Esophagus squamous epithelium (tissue), 5 donors: ENCODE measurements at places on chromosomes 5 and 9.
A peak's percentile ranks its signal among the peaks of the same experiment; 100 is the strongest.

DNA sequence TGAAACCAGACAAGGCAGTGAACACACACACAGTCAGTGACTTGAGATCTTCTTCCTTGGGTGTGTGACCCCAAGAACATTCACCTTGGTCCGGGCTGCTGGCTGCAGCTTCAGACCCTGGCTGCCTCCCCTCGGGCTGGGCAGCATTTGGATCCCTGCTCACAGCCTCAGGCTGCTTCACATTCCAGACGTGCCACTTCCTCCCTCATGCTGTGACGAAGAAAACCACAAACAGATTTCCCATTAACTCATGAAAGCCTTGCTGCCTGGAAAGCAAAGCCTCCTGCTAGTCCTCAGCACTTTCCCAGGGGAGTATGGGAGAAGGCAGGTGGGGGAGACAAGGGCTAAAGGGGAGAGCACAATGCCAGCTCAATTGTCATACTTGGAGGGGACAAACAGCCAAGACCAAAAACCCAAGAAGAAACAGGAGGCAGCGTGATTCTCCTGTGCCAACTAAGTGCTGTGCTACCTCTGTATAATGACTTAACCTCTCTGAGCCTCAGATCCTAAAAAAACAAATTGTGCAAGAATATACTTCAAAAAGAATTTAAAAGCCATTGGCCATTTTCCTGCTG is 594.6 kb upstream of the BRINP1 start:
- no peak overlapping the region for H3K27ac ChIP-seq
- no peaks in the 10 kb centered on the region for H3K4me1 ChIP-seq
- no peaks in the 10 kb centered on the region for H3K36me3 ChIP-seq
- no peaks in the 10 kb centered on the region for H3K27me3 ChIP-seq
- no peak overlapping the region for H3K4me3 ChIP-seq

- no peaks in the 10 kb centered on the region for H3K27me3 ChIP-seq
- H3K4me1 ChIP-seq: no peaks in the 10 kb centered on the region
- DNase-seq: no peak
- no peak overlapping the region for H3K4me3 ChIP-seq
- H3K36me3 ChIP-seq: no peaks in the 10 kb centered on the region
- H3K27ac ChIP-seq: no peak overlapping the region
Measured at GRCh38 chr5:122172207-122172606, 42.9 kb downstream of the ZNF474 start.

DNA sequence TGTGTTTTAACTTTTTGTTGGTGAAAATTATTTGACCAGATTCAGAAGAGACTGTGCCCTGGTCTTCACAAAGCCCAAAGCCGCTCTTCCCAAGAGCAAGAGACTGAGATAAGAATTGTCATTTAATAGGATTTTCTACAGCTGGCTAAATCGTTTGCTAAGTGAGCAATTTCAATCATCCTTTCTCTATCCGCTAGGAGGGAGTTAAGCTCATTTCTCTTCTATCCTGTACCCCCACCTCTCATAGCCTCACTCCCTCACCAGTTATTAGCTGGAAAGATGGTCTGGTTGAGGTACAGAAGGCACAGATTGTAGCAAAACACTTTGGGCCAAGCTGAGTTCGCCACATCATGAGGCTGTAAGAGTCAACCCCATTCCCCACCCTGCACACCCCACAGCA is 43.0 kb upstream of the SIL1 start:
- no peaks in the 10 kb centered on the region for H3K27me3 ChIP-seq
- DNase-seq: no peak
- no peaks in the 10 kb centered on the region for H3K4me1 ChIP-seq
- H3K4me3 ChIP-seq: no peak overlapping the region
- H3K36me3 ChIP-seq: no peaks in the 10 kb centered on the region
- no peak overlapping the region for H3K27ac ChIP-seq

- DNase-seq: no peak
- no peak overlapping the region for H3K27ac ChIP-seq
- H3K4me1 ChIP-seq: peaks cover 4% of the 10 kb centered on the region
- no peak overlapping the region for H3K4me3 ChIP-seq
- H3K36me3 ChIP-seq: no peaks in the 10 kb centered on the region
Measured at GRCh38 chr9:106857811-106858470, 5.0 kb upstream of the ZNF462 start.

GRCh38 chr5:127061956-127062355 is 11.3 kb downstream of the C5orf63 start:
- H3K27me3 ChIP-seq: no peaks in the 10 kb centered on the region
- peaks cover 5% of the 10 kb centered on the region for H3K4me1 ChIP-seq
- DNase-seq: no peak

DNA sequence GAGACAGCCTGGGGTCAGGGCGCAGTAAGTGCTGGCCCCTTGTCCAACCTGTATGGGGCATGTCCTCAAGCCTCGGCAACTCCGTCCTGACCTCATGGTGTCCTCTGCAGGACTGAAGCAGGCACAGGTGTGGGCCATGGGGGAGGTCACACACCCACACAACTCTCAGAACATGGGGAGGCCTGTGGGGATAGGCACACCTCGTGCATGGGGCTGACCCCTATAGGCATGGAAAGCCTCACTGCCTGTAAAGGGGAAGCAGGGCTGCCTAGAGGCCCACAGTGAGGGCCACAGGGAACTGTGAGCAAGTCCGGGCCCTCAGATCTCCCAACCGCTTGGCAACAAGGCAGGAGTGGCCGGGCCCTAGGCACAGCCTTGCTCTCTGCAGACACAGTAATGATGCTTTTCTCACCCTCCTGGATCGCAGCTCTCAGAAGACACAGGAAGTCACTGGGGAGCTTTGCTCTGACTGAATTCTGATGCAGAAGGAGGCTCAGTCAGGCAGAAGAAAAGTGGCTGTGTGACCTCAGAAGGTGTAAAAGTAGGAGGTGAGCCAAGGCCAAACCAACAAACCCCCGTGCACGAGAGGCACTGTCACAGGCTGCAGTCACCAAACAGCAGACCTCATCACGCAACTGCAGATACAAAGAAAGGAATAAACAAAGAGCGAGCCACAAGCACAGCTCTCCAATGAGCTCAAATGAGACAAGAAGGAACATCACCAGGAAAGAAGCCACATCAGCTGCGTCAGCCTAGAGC is 5.4 kb downstream of the IPPK start:
- H3K4me3 ChIP-seq: no peak overlapping the region
- peaks cover 9% of the 10 kb centered on the region for H3K36me3 ChIP-seq
- H3K27ac ChIP-seq: peak overlapping the region; percentile 97
- peaks cover 33% of the 10 kb centered on the region for H3K4me1 ChIP-seq

- H3K36me3 ChIP-seq: no peaks in the 10 kb centered on the region
- H3K27me3 ChIP-seq: no peaks in the 10 kb centered on the region
- H3K4me1 ChIP-seq: no peaks in the 10 kb centered on the region
- H3K4me3 ChIP-seq: no peak overlapping the region
Measured at GRCh38 chr9:85515021-85515420, 226.7 kb downstream of the AGTPBP1 start.

DNA sequence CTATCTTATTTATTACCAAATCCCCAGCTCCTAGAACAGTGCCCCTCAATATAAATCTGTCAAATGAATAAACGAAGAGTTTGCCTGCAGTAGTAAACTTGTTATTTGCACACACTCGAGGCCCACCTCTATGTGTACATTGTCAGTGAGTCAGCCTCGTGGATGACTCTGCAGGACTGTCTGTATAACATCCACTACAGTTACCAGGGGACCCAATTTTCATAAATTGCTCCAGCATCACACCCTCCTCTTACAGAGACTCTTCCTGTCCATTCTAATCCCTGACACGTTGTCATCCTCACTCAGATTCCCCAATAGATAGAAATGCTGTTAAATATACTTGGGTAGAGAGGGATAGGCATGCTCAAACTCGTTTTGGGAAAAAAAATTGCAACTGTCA is 478.5 kb downstream of the RAB3C start:
- no peaks in the 10 kb centered on the region for H3K27me3 ChIP-seq
- H3K36me3 ChIP-seq: no peaks in the 10 kb centered on the region
- DNase-seq: no peak
- no peaks in the 10 kb centered on the region for H3K4me1 ChIP-seq
- no peak overlapping the region for H3K4me3 ChIP-seq

DNA sequence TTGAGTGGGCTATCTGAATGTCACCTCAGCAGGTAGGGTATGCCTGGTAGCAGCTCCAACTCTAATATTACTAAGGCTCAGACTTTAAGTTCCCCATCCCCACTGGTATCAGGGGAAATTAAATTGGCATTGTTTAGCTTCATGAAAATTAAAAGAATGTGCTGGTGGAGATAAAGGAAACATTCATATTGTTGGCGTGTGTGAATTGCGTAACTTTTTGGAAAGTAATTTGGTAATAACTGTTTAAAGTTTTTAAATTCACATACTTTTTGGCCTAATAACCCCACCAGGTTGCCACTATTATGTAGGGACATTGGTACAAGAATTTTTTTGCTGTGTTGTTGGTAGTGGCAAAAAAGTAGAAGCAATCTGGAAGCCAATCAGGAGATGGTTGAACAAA is 29.4 kb downstream of the TNPO1 start:
- no peak overlapping the region for H3K4me3 ChIP-seq
- no peak overlapping the region for H3K27ac ChIP-seq
- H3K36me3 ChIP-seq: no peaks in the 10 kb centered on the region
- H3K27me3 ChIP-seq: no peaks in the 10 kb centered on the region

DNA sequence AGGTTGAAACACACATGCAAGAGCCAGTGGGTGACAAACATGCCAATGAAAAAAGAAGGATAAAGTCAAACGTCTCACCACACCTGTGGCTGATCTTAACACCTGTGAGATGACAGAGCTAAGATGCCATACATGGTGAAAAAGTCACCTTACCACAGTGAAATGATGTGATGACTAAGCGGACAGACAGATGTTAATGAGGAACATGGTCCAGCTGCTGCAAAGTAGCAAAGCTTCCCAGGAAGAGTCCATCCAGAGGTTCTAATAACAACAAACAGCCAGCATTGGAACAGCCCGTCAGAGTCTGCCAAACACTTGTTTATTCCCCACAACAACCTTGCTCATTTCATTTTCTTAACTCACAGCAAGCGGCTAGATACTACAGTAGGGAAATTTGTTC is 1.9 kb downstream of the KIAA1191 start:
- H3K27me3 ChIP-seq: no peaks in the 10 kb centered on the region
- H3K4me1 ChIP-seq: peaks cover 17% of the 10 kb centered on the region
- no peak overlapping the region for H3K27ac ChIP-seq
- H3K36me3 ChIP-seq: no peaks in the 10 kb centered on the region
- no peak for DNase-seq

- no peak for DNase-seq
- H3K36me3 ChIP-seq: no peaks in the 10 kb centered on the region
- H3K27me3 ChIP-seq: no peaks in the 10 kb centered on the region
Measured at GRCh38 chr9:22033012-22033630, 24.0 kb upstream of the CDKN2B start.

DNA sequence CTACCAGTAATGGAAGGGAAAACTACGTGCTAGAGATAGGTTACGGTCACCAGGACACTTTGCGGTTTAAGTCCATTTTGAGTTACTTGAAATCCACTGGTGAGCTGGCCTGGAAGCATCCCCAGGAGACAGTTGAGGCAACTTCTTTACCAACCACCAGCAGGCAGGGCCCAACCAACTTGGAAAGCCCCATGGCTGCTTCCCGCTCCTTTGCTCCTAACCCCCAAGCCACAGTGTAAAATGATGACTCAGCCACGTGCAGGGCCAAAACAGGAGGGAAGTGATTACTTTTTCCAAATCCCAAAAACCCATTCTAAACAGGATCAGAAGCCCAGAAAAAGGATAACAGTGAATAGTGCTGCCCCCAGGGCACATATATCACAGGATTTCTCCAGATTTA is 87.4 kb downstream of the PAX5 start:
- no peak for DNase-seq
- no peak overlapping the region for H3K4me3 ChIP-seq
- no peaks in the 10 kb centered on the region for H3K27me3 ChIP-seq
- no peak overlapping the region for H3K27ac ChIP-seq
- no peaks in the 10 kb centered on the region for H3K36me3 ChIP-seq

GRCh38 chr5:75753182-75753581 is 35.9 kb upstream of the POC5 start:
- no peaks in the 10 kb centered on the region for H3K27me3 ChIP-seq
- H3K27ac ChIP-seq: no peak overlapping the region
- H3K4me1 ChIP-seq: no peaks in the 10 kb centered on the region
- H3K4me3 ChIP-seq: no peak overlapping the region

GRCh38 chr9:8715788-8716187 is 916.2 kb upstream of the DMAC1 start:
- H3K4me3 ChIP-seq: no peak overlapping the region
- no peak overlapping the region for H3K27ac ChIP-seq
- no peaks in the 10 kb centered on the region for H3K27me3 ChIP-seq

DNA sequence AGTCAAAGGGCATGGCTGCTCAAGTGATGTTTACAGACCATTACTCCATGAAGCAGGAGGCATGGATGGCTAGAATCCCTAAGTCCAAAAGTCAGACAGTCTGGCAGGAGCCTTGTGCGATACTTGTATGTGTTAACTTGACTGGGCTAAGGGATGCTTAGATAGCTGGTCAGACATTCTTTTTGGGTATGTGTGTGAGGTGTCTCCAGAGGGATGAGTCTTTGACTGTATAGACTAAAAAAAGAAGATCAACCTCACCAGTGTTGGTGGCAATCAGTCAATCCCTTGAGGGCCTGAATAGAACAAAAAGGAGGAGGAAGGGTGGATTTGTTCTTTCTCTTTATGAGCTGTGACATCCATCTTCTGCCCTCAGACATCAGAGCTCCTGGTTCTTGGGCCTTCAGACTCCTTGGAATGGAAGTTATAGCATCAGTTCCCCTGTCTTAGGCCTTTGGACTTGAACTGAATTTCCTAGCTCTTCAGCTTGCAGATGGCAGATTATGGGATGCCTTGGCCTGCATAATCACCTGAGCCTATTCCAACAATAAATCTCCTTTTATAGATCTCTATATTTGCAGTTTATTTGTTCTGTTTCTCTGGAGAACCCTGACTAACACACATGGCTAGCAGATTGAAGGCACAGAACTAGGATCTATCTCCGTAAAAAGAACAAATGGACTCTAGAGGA is 9.7 kb upstream of the HSPB3 start:
- H3K27ac ChIP-seq: peak overlapping the region; percentile 4
- H3K36me3 ChIP-seq: no peaks in the 10 kb centered on the region
- no peaks in the 10 kb centered on the region for H3K27me3 ChIP-seq
- DNase-seq: no peak
